ENCODE measurements at places on chromosomes 2 and 18. TPM values are rescaled to one million over a fixed set of nuclear protein-coding genes. Genes with fewer than 3 reads are reported as not detected.

CCDC102B gene
- 2.9 TPM for total RNA-seq

ZSCAN30 gene
- 18.3 TPM for total RNA-seq

RSAD2 gene
- 3.3 TPM for total RNA-seq

GRCh38 chr18:8389391-8390340 is 219.6 kb upstream of the RAB12 start:
- peak; percentile 69 for DNase-seq

DNA sequence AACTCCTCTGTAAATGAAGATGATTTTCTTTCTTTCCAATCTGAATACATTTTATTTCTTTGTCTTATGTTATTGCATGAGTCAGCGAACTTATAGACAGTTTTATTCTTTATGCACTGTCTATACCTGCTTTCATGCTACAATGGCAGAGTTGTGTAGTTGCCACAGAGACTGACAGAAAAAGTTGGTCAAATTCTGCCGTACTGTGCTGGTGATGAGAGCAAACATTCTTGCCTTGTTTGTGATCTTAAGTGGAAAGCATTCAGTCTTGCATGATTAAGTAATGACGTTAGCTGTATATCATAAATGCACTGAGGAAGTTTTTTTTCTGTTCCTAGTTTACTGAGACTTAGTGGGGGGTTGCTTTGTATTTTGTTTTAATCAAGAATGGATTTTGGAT is 32.9 kb downstream of the ZC3H15 start:
- DNase-seq: no peak

GRCh38 chr2:136582628-136583205 is 182.6 kb upstream of the THSD7B start:
- DNase-seq: peak; percentile 28

DNA sequence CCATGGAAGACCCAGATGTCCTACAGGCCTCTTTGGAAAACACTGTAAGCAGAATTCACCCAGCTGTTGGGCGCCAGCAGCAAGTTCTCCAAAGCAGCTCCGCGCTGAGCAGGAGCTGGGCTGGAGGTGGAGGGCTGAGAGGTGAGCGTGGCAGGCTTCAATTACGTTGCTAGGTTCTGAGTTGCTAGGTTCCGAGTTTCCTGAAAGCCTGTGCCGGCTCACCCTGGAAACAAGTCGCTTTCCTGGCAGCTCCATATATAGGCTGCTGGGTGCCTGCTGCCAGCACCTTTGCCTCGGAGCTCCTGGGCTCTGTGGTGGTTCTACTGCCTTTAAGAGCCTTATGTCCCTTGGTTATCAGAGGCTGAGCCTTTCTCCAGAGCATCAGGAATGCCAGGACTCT is 14.4 kb upstream of the EGR4 start:
- DNase-seq: no peak

GRCh38 chr2:162477011-162477410 is 133.1 kb downstream of the GCA start:
- DNase-seq: no peak

DNA sequence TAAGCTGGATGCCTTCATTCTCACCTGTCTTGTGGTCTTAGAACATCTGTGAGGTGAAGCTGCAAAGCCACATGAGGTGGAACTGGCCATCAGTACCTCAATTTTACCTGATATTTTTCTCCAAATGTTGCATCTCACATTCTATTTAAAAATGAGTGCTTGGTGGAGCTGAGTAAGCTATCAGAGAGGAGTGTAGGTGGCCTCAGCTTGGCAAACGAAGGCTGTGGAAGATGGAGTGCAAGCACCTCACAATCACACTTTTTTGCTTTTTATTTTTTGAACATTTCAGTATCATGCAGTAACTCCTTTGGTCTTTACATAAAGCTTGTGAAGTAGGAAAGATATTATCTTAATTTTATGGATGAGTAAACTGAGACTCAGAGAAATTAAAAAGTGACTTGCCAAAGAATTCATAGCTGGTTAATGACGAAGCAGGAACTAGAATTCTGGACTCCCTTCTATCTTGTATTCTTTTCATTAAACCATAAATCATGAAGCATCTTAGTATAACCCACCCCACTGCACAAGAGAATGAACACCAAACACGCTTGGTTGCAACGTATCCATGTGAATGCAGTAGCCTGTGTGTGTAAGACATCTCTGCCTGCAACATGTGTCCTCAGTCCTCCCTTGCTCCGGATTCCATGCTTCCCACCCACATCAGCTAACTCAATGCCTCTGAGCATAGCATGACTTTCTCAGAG is 27.2 kb downstream of the C2orf49 start:
- no peak for DNase-seq

GRCh38 chr18:36179562-36180355 is 7.5 kb upstream of the MOCOS start:
- DNase-seq: peak; percentile 77

DNA sequence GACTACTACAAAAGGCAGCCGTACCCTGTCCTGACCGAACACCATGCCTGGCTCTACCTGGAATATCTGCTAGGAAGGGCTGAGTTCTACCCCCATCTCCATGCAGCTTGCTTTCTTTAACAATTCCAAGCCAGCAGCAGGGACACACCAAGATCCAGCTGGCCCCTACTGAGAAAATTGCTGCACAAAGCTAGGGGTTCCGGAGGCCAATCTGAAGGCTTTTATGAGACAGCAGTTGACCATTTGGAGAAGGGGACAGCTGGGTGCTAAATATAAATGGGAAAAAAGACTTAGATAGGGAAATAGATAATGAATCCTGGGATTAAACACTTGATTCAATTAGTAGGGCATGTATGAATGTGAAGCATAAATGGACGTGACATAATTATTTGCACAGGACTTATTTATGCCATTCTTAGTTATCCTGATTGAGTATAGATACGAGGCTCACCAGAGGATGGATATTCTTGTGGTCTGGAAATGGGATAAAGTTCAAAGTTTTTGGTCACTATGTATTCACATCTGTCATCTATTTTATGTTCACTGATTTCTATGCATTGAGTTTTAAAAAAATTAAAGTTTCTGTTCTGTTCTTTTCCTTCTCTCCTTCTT is 204.0 kb downstream of the ZNF521 start:
- no peak for DNase-seq

DNA sequence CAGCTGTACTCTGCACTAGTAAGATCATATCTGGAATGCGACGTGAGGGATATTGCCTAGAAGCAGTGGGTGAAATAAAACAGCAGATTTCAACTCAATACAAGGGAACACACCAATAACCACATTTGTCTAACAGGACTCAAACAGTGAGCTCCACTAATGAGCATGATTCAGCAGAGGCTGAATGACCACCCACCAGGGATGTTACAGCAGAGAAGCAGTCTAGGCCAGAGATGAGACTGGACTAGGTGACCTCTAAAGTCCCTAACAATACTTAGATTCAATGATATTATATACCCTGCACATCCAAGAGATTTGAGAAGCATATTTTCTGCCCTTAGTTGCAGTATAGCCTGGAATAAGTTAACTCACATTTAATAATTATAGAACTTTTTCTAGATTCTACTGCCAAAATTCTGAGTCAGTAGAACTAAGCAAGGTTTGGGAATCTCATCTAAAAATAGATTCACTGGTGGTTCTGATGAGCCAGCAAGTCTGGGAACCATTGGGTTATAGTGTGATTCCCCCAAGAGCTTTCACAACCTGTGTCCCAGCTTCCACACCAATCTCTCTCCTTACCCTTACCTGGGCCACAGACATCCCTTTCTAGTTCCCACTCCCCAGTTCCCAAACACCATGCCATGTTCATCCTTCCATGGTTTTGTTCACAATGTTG is 6.3 kb downstream of the THOC1 start:
- DNase-seq: no peak

DNA sequence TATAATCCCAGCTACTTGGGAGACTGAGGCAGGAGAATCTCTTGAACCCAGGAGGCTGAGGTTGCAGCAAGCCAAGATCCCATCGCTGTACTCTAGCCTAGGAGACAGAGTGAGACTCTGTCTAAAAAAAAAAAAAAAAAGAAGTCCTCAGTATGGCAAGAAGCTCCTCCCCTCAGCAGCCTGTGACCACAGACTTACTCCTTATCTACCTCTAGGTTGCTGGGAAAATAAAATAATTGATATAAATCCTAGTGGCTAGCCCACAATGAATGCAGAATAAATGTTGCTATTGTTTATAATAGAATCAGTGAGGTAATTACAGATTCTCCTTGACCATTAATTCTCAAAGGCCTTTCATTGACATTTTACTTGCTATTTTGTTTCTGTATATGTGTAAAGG is 70.6 kb downstream of the IRS1 start:
- DNase-seq: no peak

DNA sequence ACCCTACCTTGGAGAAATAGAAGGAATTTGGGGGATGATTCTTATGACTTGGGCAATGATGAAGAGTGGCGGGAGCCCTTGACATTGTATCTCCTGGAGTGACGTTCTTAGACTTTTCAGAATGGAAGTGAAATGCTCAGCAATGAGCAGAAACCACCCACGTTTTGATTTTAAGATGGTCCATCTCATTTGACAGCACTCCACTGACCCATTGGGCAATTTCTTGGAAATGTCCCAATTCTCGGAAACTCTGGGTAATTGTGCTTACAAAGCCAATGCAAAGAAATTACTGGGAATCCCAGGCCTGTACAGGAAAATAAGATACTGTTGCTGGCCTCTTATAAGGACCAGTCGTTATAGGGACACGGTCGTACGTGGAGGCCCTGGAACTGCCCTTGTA is 170.0 kb upstream of the COPS8 start:
- DNase-seq: no peak

DNA sequence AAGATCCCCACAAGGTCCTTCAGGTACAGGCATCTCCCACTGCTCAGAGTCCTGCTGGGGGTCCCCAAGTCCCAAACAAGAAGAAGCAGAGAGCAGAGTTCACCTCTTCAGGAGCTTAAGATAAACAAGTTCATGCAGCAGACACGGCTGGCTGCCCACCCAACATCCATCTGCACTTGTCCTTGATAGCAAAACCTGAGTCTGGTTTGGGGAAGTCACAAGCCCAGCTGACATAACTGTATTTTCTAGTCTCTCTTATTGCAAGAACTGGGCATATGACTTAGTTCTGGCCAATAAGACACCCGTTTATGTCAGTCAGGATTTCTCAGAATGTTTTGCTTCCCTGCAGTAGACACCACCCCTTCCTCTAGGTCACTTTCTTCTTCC is 31.8 kb downstream of the AFF3 start:
- no peak for DNase-seq

- DNase-seq: no peak
Measured at GRCh38 chr2:6944555-6944954, 27.3 kb downstream of the RNF144A start.

GRCh38 chr18:59537579-59537978 is 159.6 kb downstream of the CCBE1 start:
- no peak for DNase-seq

DNA sequence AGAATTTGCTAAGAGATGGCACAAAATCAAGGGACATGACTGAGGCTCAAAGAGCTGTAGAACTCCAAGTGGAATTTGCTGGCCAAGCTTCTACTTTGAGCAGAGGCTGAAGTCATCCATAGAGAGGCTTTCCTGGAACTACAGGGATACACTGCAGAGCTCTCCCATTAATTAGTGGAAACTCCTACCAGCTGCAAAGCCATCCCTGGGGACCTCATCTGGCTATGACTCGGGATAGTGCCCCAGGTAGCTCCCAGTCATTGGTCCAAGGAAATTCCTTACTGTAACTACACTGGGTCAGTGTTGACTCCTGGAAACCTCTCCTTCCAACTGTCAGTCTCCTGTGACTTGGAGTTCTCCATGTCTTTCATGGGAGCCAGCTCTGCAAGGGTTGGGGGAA is 10.5 kb upstream of the GALM start:
- DNase-seq: no peak

- peak; percentile 60 for DNase-seq
Measured at GRCh38 chr2:38690499-38691420, 24.8 kb downstream of the GALM start.

DNA sequence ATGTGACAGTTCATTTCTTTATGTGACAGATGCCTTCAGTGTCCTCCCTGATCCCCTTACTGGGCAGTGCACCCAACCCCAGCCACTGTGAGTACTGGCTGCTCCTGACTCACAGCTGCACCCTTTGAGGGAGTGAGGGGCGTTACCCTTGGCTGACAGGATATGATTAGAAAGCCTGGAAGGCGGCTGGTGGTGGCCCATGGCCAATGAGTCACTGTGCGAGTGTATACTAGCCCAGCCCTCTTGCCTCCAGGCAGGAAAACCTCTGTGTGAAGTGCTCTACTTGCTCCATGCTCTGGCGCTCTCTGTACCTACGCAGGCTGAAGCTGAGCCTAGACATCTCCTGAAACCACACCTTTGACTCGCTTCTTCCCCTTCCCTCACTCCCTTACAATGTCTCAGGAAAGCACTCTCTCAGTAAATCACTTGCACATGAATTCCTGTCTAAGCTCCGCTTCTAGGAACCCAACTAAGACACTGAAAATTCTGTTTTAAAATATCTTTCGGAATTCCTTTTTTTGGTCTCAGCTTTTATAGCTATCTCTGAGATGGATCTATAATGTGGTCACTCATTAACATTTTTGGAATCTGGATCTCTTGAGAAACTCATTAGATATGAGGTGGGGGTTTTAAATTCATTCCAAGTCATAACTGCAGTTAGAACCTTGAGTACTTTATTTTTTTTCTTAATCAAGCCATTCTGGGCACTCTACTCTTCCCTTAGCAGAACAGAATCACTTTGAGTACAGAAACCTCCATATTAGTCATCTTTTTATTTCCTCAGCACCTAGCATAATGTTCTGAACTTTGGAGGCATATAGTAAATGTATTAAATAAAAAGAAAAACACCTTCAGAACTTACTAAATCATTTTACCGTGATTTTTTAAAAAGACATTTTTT is 25.3 kb upstream of the STAM2 start:
- peak; percentile 37 for DNase-seq

DNA sequence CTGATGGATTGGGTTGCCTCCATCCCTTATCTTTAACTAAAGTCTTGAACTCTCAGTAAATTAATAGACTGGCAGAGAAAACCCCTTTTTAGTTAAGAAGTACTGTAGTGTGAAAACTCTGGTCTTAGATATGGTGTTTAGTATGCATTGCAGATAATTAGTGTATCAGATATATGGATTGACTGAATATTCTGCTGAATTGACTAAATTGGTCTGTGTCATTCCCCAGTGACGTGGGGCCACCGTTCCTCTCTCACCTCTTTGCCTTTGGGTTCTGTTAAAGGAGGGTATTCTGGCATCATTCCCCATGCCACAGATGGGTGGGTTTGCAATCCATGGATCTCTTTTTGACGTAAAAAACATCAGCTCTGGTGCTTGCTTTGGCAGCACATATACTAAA is 67.1 kb upstream of the XPO1 start:
- DNase-seq: no peak

- no peak for DNase-seq
Measured at GRCh38 chr18:911486-911885, 6.8 kb downstream of the ADCYAP1 start.

DNA sequence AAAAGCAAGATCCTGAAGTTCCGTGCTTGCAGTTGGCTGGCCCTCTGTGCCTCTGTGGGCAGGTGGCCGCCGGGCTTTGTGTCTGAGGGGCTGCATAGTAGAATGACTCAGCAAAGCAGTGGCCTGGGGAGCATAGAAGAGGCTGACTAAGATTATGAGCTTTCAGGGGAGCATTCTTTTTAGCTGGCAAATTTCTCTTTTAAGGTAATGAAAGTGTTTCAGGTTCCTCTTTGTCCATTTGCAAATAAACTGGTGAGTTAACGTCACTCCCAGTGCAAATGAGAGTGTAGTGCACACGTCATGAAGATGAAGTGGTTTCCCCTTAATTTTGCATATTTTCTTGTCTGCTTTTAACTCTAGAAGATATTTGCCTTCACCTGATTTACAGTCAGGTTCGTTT is 98.6 kb downstream of the BCL2L11 start:
- DNase-seq: no peak

All from prostate gland (tissue), 2 donors.